ENCODE measurements at places on chromosomes 7 and 10.

DNA sequence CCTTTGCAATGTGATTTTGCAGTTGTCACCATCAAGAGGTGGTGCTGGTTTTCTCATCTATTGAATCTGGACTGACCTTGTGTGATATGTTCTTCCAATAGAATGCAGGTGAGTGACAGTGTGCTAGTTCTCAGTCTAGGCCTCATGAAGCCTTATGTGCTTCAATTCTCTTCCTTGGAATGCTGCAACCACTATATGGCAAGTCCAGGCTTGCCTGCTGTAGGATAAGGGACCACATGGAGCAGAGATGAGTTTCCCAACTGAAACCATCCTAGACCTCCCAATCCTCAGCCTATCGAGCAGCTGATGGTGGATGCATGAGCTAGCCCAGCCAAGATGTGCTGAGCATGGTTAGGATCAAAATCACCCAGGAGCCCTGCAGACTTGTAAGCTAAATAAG is 32.6 kb upstream of the ARHGAP21 start:
- DNase-seq = peak; percentile 40

DNA sequence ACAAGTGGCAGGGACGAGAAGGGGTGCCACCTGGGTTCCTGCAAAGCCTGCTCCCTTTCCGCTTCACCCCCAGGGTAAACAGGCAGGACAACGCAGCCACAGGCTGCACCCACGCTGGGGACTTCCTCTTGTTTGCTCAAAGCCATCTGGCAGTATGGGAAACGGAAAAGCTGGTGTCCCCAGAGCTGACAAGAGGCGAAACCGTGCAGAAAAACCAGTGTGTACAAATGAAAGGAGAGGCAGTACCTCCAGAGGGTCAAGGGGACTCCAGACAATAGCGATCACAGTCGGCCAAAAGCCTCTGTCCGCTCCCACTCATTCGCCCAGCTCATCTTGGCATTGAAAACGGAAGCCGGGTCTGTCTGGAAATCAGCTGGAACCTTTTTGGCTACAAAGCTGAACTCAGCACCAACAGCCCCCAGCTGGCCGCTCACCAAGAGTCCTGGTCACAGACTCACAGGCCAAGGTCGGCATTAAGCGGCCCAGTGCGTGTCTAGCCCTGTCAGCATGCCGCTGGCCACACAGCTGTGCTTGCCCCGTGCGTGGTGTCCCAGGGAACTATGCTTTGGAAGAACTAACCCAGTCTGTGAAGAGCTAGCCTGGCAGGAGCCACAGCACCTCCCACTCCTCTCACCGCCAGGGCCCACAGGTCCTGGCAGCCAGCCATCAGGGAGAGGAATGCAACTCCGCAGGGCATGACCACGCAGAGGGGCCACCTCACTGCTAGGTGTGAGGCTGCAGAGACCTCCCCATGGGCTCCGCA is 10.4 kb downstream of the TNS3 start:
- DNase-seq = peak; percentile 81

- no peak for DNase-seq
Observed at GRCh38 chr10:2951235-2951835, 116.0 kb upstream of the PFKP start.

DNA sequence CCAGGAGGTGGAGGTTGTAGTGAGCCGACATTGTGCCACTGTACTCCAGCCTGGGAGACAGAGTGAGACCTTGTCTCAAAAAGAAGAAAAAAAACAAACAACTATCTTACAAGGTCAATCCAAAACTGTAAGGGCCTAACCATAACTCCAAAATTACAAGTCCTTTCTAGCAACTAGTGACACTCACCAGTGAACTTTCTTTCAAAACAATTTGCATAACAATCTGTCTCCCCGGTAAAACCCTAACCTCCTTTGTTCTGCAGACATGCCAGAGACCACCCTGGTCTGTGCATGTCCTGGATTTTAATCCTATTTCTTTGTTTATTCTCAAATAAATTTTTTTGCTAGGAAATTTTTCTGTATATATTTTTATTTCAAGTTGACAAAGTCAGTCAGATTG is 68.1 kb downstream of the EXOC6 start:
- DNase-seq = no peak

GRCh38 chr7:150668472-150668911 is 17.0 kb upstream of the GIMAP2 start:
- DNase-seq = no peak

GRCh38 chr7:127119517-127119916 is 133.2 kb downstream of the GRM8 start:
- no peak for DNase-seq

DNA sequence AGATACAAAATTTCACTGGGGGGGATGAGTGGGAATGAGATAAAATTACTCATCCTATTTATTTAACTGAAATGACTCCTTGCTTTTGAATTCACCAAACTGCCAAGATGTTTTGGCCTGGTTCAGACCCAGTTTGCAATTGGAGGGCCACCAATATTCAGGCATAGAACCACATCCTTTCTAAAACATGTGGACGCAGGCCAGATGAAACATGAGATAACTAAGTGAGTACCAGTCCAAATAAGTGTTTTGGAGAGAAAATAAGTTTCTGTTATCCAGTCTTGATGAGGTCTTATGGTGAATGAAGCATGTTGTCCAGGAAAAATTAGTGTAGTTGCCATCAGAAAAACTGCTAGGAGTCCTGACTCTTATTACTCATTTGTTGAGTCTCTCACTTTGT is 36.3 kb upstream of the PDK4 start:
- peak; percentile 5 for DNase-seq

- peak; percentile 44 for DNase-seq
Observed at GRCh38 chr10:30435073-30435422, 1.1 kb downstream of the MAP3K8 start.

DNA sequence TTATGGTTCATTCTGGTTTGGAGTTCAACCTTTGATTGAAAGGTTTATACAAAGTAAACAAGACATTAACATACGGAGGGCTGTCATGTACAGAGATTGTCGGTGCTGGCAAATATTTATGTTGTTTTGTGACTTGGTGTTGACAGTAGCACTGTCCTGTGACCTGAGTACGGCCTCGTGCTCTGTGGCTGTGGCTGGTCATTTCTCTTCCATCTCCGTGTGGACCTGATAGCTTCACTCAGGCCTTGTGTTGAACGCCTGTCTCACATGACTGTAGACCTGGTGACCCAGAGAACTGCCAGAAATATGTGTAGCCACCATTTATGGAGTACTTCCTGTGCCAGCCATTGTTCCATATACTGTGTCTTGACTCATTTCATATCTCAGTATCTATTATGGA is 311.6 kb downstream of the CCDC3 start:
- no peak for DNase-seq

GRCh38 chr10:103499881-103500280 is 6.4 kb downstream of the NEURL1 start:
- no peak for DNase-seq

GRCh38 chr7:44134943-44135628 is 6.0 kb downstream of the MYL7 start:
- DNase-seq = peak; percentile 79
